ENCODE measurements at places on chromosomes 1 and 21.
A peak's percentile ranks its signal among the peaks of the same experiment; 100 is the strongest.

- DNase-seq = no peak
Measured at GRCh38 chr1:172863031-172863430, 187.7 kb downstream of the TNFSF18 start.

- DNase-seq = peak; percentile 44
Measured at GRCh38 chr1:30689901-30690645, 33.3 kb downstream of the MATN1 start.

DNA sequence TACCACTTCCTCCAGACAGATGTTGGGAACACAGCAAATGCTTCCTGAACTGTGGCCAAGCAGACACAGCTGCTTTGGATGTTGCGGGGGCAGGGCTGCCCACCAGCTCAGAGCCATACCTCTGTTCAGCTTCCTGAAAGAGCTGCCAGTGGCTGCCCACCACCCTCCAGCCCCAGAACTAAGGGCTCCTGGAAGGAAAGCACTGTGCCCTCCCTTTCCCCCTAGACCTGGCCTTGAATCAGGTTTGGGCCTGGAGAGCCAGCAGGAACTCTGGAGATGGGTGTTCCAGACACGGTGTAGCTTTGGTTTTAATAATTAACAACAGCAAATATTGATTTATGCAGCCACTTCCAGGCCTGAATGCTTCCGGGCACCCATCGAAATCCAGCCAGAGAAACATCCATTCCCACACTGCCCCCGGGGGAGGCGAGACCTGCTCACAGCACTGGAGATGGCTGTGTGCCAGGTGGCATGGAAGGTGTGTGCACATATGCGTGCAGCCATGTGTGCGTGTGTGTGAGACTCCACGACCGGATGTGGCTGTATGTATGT, 45.7 kb downstream of the RAP1GAP start:
- DNase-seq = no peak

DNA sequence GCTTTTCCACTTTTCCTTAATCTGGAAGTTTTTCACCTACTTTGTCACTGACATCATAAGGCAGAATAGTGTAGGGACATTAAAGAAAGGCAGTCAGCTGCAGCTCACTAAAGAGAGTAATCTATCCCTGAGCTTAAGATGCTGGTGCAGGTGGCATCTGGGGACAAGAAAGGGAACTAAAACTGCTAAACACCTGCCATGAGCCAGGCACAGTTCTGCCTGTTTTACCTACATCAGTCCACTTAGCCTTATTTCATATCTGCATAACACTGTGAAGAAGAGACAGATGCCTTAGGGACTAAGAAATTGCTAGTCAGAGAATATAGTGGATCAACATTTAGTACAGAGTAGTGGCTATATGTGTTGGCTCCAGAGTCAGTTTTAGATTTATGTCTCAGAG, 88.1 kb downstream of the GPATCH2 start:
- DNase-seq = no peak

- DNase-seq = no peak
Measured at GRCh38 chr1:204723131-204723787, 37.7 kb upstream of the LRRN2 start.

DNA sequence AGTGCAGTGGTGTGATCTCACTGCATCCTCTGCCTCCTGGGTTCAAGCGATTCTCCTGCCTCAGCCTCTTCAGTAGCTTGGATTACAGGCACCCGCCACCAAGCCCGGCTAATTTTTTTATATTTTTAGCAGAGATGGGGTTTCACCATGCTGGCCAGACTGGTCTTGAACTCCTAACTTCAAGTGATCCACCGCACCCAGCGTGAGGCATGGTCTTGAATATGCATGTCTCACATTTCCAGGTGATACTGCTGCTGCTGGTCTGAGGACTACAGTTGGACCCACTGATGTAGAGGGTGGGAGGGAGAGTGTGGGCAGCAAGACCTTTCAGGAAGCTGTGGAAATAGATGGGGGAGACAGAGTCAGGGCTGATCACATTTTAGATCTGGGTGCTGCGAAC, 21.9 kb upstream of the ASAP3 start:
- DNase-seq = no peak

DNA sequence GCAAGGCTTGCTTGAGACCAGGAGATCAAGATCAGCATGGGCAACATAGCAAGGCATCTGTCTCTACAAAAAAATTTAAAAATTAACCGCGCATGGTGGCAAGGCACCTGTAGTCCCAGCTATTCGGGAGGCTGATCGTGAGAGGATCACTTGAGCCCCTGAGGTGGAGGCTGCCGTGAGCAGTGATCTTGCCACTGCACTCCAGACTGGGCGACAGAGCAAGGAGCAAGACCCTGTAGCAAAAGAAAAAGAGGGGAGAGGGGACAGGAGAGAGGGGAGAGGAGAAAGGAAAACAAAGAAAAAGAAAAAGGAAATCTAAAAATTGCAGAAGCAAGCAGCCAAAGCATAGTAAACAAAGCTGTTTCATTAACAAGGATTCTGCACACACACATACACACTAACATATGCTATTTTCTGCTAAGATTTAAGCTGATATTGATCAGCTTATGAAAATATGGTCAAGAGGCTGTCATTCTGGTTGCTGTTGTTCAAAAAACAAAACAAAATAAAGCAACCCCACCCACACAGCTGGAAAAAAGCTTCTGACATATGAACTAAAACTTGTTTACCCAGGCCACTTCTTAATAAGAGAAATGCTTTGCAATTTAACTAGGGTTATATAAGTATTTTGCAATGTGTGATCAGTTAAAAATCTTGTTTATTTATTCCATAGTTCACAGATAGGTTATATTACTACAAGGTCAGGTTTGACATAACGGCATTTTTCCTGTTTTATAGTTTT, 1.8 kb downstream of the ARNT start:
- DNase-seq = no peak

- DNase-seq = peak; percentile 54
Measured at GRCh38 chr1:162973381-162973795, 95.8 kb upstream of the RGS4 start.

GRCh38 chr1:222325506-222325905, 222.4 kb downstream of the HHIPL2 start:
- DNase-seq = no peak

- no peak for DNase-seq
Measured at GRCh38 chr1:221840511-221841243, 98.8 kb upstream of the DUSP10 start.

- DNase-seq = peak; percentile 51
Measured at GRCh38 chr1:31771891-31772668, 7.9 kb upstream of the ADGRB2 start.

- DNase-seq = peak; percentile 15
Measured at GRCh38 chr1:210299501-210299900, 29.2 kb upstream of the HHAT start.

GRCh38 chr1:232904566-232904965, 45.8 kb upstream of the NTPCR start:
- DNase-seq = peak; percentile 25

- DNase-seq = no peak
Measured at GRCh38 chr21:32626621-32627196, 14.5 kb upstream of the CFAP298 start.

- peak; percentile 39 for DNase-seq
Measured at GRCh38 chr1:192807211-192808162, 1.4 kb upstream of the RGS2 start.

- DNase-seq = no peak
Measured at GRCh38 chr1:39406533-39407450, 84.6 kb upstream of the BMP8A start.

DNA sequence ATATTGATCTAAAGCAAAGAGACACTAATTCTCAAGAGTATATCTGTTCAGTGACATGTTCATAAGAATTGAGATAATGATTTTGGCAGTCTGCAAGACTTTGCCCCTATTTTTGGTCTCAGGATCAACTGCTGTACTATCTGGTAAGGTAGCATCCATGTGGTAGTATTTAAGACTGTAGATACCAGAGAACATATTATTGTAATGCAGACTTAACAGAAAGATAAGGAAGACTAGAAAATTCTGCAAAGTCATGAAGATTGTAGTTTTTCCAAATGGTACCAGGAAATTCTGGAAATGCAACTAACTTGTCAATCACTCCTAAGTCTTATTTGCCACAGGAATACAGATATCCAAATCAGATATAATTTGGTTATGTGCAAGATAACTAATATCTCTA, 35.1 kb downstream of the RNF2 start:
- DNase-seq = no peak
